ENCODE measurements at places on chromosomes 1 and 21. TPM values are rescaled to one million over a fixed set of nuclear protein-coding genes. Genes with fewer than 3 reads are reported as not detected.

KRTAP21-2 gene
- not detected for total RNA-seq

MYOG gene
- total RNA-seq = not detected

OLIG2 gene
- not detected for total RNA-seq

OR2T35 gene
- total RNA-seq = not detected

LCE3C gene
- total RNA-seq = not detected

PTGER3 gene
- total RNA-seq = under 0.01 TPM

RGSL1 gene
- total RNA-seq = not detected

TSACC gene
- total RNA-seq = not detected

PIK3R3 gene
- 9.9 TPM for total RNA-seq

IPO13 gene
- total RNA-seq = 14.2 TPM

PGLYRP4 gene
- total RNA-seq = not detected

SUSD4 gene
- total RNA-seq = 2.7 TPM

FLG2 gene
- total RNA-seq = not detected

LY9 gene
- not detected for total RNA-seq

SLAMF6 gene
- not detected for total RNA-seq

PAX7 gene
- not detected for total RNA-seq

ST7L gene
- total RNA-seq = 14.7 TPM

S100A14 gene
- not detected for total RNA-seq

KCNJ9 gene
- total RNA-seq = not detected

ADPRS gene
- 31.0 TPM for total RNA-seq

NBPF9 gene
- total RNA-seq = 13.6 TPM

C1QTNF12 gene
- 0.36 TPM for total RNA-seq

LAMB3 gene
- 0.72 TPM for total RNA-seq

IFNGR2 gene
- total RNA-seq = 52.8 TPM

H3-3A gene
- total RNA-seq = 171 TPM

MATN1 gene
- 0.56 TPM for total RNA-seq

SLC1A7 gene
- total RNA-seq = not detected

TNNT2 gene
- 0.56 TPM for total RNA-seq

SGIP1 gene
- total RNA-seq = 27.1 TPM

CDC7 gene
- 6.9 TPM for total RNA-seq

GRIK3 gene
- not detected for total RNA-seq

AKR7A3 gene
- total RNA-seq = under 0.01 TPM

NMNAT1 gene
- total RNA-seq = 11.9 TPM

F11R gene
- 0.83 TPM for total RNA-seq

LAPTM5 gene
- not detected for total RNA-seq

C8B gene
- not detected for total RNA-seq

OTUD3 gene
- 2.9 TPM for total RNA-seq

ETNK2 gene
- total RNA-seq = 24.7 TPM

RAVER2 gene
- 6.7 TPM for total RNA-seq

Measured in IMR-90 (cell line).